Activated CD8-positive, alpha-beta memory T cell treated with anti-CD3 and anti-CD28 coated beads, Interleukin-2, amount 10 ng/mL, durations not matched to agents 7 days and 5 days (primary cell): ENCODE measurements at places on chromosomes 5 and 9. TPM values are rescaled to one million over a fixed set of nuclear protein-coding genes. Genes with fewer than 3 reads are reported as not detected.

DNA sequence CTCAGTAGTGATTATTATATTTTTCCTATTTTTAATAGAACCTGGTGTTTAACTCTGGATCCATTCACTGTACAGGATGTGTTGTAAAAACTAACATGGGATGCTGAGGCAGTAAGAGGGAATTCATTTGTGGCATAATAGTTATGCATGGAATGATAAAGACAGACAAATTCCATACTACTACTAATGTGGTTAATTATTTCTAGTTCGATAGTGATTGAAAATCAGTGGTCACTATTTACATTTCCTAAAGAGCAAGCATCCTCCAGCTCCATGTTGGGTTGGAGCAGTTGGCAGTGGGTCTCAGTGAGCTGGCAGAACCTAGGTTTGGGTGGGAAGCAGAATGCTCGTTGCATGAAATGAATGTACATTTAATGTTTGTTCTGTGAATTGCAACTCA is 122.6 kb downstream of the SAXO1 start:
- no peak overlapping the region for H3K4me3 ChIP-seq
- no peaks in the 10 kb centered on the region for H3K36me3 ChIP-seq
- H3K4me1 ChIP-seq, result no peaks in the 10 kb centered on the region
- DNase-seq, result no peak

DNA sequence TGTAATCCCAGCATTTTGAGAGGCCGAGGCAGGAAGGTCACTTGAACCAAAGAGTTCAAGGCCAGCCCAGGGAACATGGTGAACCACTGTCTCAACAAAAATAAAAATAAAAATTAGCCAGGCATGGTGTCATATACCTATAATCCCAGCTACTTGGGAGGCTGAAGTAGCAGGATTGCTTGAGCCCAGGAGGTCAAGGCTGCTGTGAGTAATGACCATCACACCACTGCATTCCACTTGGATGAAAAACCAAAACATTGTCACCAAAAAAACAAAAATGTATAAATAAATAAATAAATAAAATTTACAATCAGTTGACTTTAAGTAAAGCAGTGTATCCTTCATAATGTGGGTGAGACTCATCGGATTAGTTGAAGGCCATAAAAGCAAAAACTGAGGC is 541.4 kb downstream of the CSNK1G3 start:
- no peak overlapping the region for H3K27ac ChIP-seq
- no peaks in the 10 kb centered on the region for H3K36me3 ChIP-seq
- H3K4me1 ChIP-seq, result no peaks in the 10 kb centered on the region
- DNase-seq, result no peak
- no peak overlapping the region for H3K4me3 ChIP-seq

- no peak overlapping the region for H3K27ac ChIP-seq
- H3K4me3 ChIP-seq, result no peak overlapping the region
- H3K36me3 ChIP-seq, result no peaks in the 10 kb centered on the region
- H3K27me3 ChIP-seq, result no peaks in the 10 kb centered on the region
Observed at GRCh38 chr9:23702311-23702922, 123.6 kb downstream of the ELAVL2 start.

Gene TTC16
- 1.2 TPM for total RNA-seq

DNA sequence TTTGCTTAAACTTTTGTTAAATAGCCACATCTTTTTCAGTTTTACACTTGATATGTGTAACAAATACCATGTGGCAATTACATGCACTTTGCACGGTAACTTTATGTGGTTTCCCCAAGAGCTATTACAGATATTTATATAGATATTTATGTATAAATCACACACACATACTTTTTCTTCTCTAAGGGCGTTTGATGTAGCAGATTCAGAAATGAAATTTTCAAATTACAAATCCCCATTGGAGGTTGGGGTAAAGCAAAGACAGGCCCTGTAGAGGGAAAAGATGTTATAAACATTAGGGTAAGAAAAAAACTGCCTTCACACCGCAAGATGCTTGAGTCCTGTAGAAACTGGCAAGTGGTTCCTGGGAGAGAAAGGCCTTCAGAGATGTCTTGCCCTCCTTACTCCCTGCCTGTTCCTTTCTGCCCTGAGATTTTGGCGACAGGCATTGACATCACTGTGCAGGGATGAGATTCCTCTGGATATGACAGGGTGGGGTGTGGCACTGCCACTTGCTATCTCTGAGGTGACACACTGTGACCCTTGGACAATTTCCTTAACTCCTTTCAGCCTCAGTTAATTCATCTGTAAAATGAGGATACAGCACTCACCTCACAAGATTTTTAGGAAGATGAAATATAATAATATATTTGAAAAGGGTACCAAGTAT is 177.9 kb upstream of the TUT7 start:
- no peaks in the 10 kb centered on the region for H3K36me3 ChIP-seq
- DNase-seq, result no peak
- no peaks in the 10 kb centered on the region for H3K4me1 ChIP-seq
- H3K27ac ChIP-seq, result no peak overlapping the region

- H3K4me3 ChIP-seq, result no peak overlapping the region
- no peak for DNase-seq
- H3K4me1 ChIP-seq, result peaks cover 2% of the 10 kb centered on the region
- H3K27ac ChIP-seq, result no peak overlapping the region
Observed at GRCh38 chr5:58544195-58544594, 38.7 kb upstream of the RAB3C start.

GRCh38 chr5:125357660-125358059 is 611.2 kb upstream of the ZNF608 start:
- no peaks in the 10 kb centered on the region for H3K36me3 ChIP-seq
- no peaks in the 10 kb centered on the region for H3K27me3 ChIP-seq
- H3K4me1 ChIP-seq, result no peaks in the 10 kb centered on the region
- DNase-seq, result no peak

Gene NPR3
- total RNA-seq, result not detected

DNA sequence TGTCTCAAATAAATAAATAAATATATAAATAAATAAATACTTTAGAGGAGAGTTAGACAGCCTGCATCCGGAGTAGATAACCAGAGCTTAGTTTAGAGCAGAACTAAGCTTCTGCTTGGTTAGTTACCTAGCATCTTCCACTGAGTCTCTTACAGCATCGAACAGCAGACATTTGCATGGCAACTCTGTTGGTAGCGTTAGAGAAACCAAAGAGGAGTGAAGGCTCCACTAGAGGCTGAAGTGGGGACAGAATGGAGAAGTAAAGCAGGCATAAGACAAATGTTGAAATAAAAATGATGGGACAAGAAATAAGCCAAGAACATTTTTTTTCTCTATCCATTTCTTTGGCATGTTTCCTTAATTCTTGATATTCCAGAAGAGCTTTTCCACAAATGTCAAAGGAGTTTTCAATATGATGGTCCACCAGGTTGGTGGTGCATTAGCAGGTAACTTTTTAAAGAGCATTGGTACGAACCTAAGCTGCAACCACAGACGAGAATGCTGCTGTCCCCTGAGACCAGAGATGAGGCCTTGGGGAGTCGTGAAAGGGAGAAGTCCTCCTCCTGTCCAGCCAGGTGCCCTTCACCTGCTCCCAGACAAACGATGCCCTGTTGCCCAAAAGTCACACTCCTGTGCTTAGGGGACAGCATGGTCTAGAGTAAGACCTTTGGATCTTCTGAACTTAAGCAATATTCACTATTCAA is 438.3 kb downstream of the DIRAS2 start:
- H3K4me1 ChIP-seq, result no peaks in the 10 kb centered on the region
- DNase-seq, result no peak
- no peak overlapping the region for H3K4me3 ChIP-seq
- no peaks in the 10 kb centered on the region for H3K36me3 ChIP-seq

DNA sequence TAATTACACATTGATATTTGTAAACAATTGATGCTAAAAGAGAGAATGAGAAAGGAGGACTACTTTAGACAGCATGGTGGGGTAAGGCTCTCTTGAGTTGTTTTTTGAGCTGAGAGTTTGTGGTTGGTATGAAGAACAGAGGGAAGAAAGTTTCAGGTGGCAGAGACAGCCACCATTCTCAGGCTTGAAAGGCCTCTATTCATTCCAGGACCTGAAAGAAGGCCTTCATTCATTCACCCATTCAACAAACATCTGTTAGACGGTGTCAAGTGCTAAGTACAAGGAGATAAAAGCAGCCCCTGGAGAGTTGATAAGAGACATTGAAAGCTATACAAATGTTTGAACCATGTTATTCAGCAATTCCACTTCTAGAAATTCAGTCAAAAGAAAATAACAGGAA is 21.7 kb upstream of the ADAM19 start:
- H3K4me1 ChIP-seq, result peaks cover 97% of the 10 kb centered on the region

DNA sequence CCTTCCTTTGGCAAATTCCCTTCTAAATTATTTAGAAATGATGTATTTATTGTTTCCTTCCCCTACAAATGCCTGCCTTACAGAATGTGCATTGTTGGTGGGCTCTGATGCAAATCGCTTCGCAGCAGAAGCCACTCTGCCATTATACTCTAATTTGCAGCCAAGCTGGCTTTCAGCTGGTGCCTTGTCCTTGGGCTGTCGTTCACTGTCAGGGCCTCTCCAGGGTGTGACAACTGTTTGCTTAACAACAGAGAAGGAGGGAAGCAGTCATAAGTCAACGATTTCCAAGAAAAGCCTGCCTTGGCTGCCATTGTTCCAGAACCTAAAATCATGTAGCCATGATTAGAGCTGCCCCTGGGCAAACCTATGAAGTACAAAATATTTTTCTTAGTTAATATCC is 260.1 kb upstream of the RGMB start:
- H3K27ac ChIP-seq, result no peak overlapping the region
- no peak for DNase-seq
- no peak overlapping the region for H3K4me3 ChIP-seq
- H3K27me3 ChIP-seq, result no peaks in the 10 kb centered on the region

Gene CTSV
- 0.38 TPM for total RNA-seq

Gene PCDHGA12
- not detected for total RNA-seq

DNA sequence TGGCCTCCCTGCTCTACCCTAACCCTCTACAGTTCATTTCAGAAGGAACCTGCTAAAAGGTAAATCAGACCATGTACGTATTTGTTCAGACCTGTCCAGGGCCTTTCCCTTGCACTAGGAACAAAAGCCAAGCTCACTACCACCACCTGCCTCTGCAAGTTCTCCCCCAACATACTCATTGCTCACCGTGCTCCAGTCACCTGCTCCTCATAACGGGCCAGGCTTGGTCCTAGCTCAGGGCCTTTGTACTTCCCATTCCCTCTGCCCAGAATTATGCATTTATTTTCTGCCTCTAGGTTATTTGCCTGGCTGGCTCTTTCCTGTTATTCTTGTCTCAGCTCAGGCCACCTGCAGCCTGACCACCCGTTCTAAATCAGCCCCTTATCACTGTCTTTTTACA is 4.8 kb upstream of the FGF1 start:
- DNase-seq, result no peak
- H3K4me3 ChIP-seq, result no peak overlapping the region
- H3K27ac ChIP-seq, result no peak overlapping the region
- H3K4me1 ChIP-seq, result no peaks in the 10 kb centered on the region

Gene CPLANE1
- 9.3 TPM for total RNA-seq

Gene AMACR
- total RNA-seq, result 9.5 TPM

DNA sequence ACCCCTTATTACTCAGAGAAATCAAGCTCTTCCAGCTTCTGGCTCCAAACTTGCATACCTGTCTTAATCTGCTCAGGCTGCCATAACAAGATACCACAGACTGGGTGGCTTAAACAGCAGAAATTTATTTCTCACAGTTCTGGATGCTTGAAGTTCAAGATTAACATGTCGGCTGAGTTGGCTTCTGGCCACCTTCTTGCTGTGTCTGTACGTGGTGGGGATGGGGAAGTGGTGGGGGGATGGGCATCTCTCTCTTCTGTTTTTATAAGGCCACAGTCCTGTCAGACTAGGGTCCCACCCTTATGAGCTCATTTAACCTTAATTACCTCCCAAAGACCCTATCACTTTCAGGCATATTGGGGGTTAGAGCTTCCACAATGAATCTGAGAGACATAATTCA is 140.5 kb downstream of the SV2C start:
- no peak overlapping the region for H3K4me3 ChIP-seq
- DNase-seq, result no peak
- no peaks in the 10 kb centered on the region for H3K27me3 ChIP-seq
- H3K36me3 ChIP-seq, result no peaks in the 10 kb centered on the region
- H3K4me1 ChIP-seq, result no peaks in the 10 kb centered on the region
- H3K27ac ChIP-seq, result no peak overlapping the region

GRCh38 chr5:31096238-31096865 is 97.1 kb upstream of the CDH6 start:
- H3K4me1 ChIP-seq, result no peaks in the 10 kb centered on the region
- no peaks in the 10 kb centered on the region for H3K27me3 ChIP-seq
- H3K4me3 ChIP-seq, result no peak overlapping the region
- H3K27ac ChIP-seq, result no peak overlapping the region

Gene KCTD16
- total RNA-seq, result 0.12 TPM

Gene SPRY4
- 0.09 TPM for total RNA-seq

DNA sequence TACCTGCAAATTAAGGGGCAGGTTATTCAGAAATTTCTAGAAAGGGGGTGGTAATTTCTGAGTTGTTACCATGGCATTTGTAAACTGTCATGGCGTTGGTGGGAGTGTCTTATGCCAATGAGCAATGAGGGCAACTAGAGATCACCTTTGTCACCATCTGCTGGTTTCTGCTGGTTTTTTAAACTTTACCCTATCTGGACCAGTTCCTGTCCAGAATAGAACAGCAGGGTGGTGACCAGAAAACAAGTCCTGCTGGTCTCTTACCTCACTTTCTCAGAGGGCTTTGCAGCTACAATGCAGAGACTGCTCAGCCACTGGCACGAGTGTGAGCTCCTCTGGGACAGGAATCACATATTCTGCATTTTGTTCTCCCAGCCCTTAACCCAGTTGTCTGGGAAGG is 51.4 kb downstream of the FAM114A2 start:
- H3K4me1 ChIP-seq, result no peaks in the 10 kb centered on the region
- H3K27ac ChIP-seq, result no peak overlapping the region
- no peak overlapping the region for H3K4me3 ChIP-seq
- peaks cover 6% of the 10 kb centered on the region for H3K36me3 ChIP-seq

DNA sequence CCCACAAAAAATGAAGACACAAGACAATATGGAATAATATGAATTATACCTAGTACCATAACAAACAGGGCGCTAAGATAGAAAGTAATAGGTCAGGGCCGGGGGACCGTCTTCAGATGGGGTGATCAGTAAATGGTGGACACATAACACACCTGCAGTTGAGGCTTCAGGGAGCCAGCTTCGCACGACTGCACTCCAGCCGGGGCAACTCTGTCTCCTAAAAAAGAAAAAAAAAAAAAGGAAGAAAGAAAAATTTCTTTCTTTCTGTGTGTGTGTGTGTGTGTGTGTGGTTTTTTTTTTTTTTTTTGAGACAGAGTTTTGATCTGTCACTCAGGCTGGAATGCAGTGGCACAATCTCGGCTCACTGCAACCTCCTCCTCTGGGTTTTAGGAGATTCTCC is 75.0 kb upstream of the HSPA9 start:
- H3K27ac ChIP-seq, result no peak overlapping the region
- H3K4me3 ChIP-seq, result no peak overlapping the region
- peaks cover 94% of the 10 kb centered on the region for H3K27me3 ChIP-seq
- no peaks in the 10 kb centered on the region for H3K36me3 ChIP-seq
- DNase-seq, result no peak

Gene GMCL2
- total RNA-seq, result not detected
